ENCODE measurements at places on chromosomes 2 and 18. TPM values are rescaled to one million over a fixed set of nuclear protein-coding genes. Genes with fewer than 3 reads are reported as not detected.

DNA sequence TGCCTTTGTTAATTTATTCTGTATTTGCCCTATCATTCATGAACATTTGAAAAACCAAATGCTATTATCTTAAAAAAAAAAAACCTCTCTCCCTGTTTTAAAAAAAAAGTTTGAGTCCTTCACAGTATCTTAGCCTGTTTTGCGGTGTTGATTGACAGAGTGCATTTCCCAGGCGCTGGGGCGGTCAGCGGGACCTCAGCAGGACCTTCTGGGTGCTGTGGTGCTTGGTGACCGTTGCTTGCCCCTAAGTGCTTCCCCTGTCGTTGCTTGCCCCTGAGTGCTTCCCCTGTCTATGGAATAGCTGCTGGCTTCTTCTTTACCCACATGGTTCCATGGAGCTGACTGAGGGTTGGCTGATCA lies 12.1 kb downstream of the ATP6V1C2 start:
- no peak for DNase-seq

- no peak for DNase-seq
Measured at GRCh38 chr2:207901401-207901800, 123.9 kb downstream of the PLEKHM3 start.

DNA sequence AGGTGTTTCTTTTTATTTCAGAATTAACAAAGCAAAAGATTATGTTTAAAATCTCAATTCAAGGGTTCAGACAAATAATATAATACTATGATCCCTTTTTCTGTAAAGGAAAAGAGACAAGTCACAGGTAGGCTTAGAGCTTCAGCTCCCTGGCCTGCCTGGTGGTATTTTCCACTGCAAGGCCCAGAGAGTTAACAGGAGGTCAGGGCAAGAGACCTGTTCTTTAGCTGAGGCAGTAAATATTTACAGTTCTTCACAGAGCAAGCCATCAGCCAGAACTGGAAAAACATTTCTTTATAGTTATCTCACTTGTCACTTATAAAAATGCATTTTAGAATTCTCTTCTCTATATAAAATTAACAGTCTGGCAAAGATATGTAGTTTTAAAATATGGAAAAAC lies 70.1 kb downstream of the EPG5 start:
- no peak for DNase-seq

The AGAP1 gene
- polyA plus RNA-seq = 2.0 TPM

The VIL1 gene
- 21.0 TPM for polyA plus RNA-seq

GRCh38 chr2:105861200-105861599 lies 116.5 kb downstream of the NCK2 start:
- no peak for DNase-seq

- DNase-seq = no peak
Measured at GRCh38 chr2:54455131-54455562, 980 bp upstream of the SPTBN1 start.

GRCh38 chr2:175744000-175744399 lies 258.1 kb downstream of the LNPK start:
- no peak for DNase-seq

Data from liver (tissue), 10 donors.